Smooth muscle cell of trachea (primary cell): ENCODE measurements at places on chromosomes 1 and 21. TPM values are rescaled to one million over a fixed set of nuclear protein-coding genes. Genes with fewer than 3 reads are reported as not detected.

The G0S2 gene
- 17.6 and 20.8 TPM in 2 replicates for total RNA-seq

The OR2T35 gene
- total RNA-seq, result not detected in 2 replicates

The IVL gene
- total RNA-seq, result not detected in 2 replicates

The IL19 gene
- total RNA-seq, result not detected in 2 replicates

The SMIM1 gene
- total RNA-seq, result 2.8 and 8.1 TPM in 2 replicates

The TNNT2 gene
- not detected in 2 replicates for total RNA-seq

The RAB7B gene
- 12.4 and 16.7 TPM in 2 replicates for total RNA-seq

The KRTAP12-1 gene
- total RNA-seq, result not detected in 2 replicates

The VCAM1 gene
- total RNA-seq, result 2.9 and 23.3 TPM in 2 replicates

The CYP2J2 gene
- total RNA-seq, result 0.29 and 0.50 TPM in 2 replicates

The TAL1 gene
- under 0.01 TPM in 2 replicates for total RNA-seq

The CASQ1 gene
- 0.83 TPM in 1 of 2 replicates, not detected in the other for total RNA-seq

The SDC3 gene
- 15.6 and 38.9 TPM in 2 replicates for total RNA-seq

The GOLT1A gene
- total RNA-seq, result not detected in 2 replicates

The NTRK1 gene
- not detected in 2 replicates for total RNA-seq

The DIO1 gene
- total RNA-seq, result under 0.01 TPM in 1 of 2 replicates, not detected in the other

The OR2L5 gene
- not detected in 2 replicates for total RNA-seq

The ZFP69B gene
- 2.2 and 3.8 TPM in 2 replicates for total RNA-seq

The SPRR2E gene
- not detected in 2 replicates for total RNA-seq

The PRKAA2 gene
- total RNA-seq, result 3.0 and 4.1 TPM in 2 replicates

The FCRL6 gene
- total RNA-seq, result not detected in 2 replicates

The FCRL3 gene
- total RNA-seq, result not detected in 2 replicates

The HLX gene
- total RNA-seq, result 2.6 and 8.9 TPM in 2 replicates

The MAN1C1 gene
- total RNA-seq, result 4.7 and 12.1 TPM in 2 replicates

The CELA3B gene
- not detected in 2 replicates for total RNA-seq

The S100A7 gene
- not detected in 2 replicates for total RNA-seq

The OLIG2 gene
- not detected in 2 replicates for total RNA-seq

The HTR6 gene
- total RNA-seq, result under 0.01 TPM in 1 of 2 replicates, not detected in the other

The KPRP gene
- not detected in 2 replicates for total RNA-seq

The LIN28A gene
- total RNA-seq, result not detected in 2 replicates

The SYNC gene
- 67.1 and 136 TPM in 2 replicates for total RNA-seq

The SYPL2 gene
- total RNA-seq, result 0.29 and 1.2 TPM in 2 replicates

The RHEX gene
- total RNA-seq, result not detected in 2 replicates

The TCP10L gene
- 0.17 and 0.44 TPM in 2 replicates for total RNA-seq

The SPRR3 gene
- not detected in 2 replicates for total RNA-seq

The SPATA21 gene
- 0.17 TPM in 1 of 2 replicates, not detected in the other for total RNA-seq

The HHAT gene
- 0.87 and 3.3 TPM in 2 replicates for total RNA-seq

The KISS1 gene
- 0.33 and 1.7 TPM in 2 replicates for total RNA-seq

The LRRC71 gene
- not detected in 2 replicates for total RNA-seq

The PLXNA2 gene
- total RNA-seq, result 1.9 and 2.8 TPM in 2 replicates

The ATP1A4 gene
- not detected in 2 replicates for total RNA-seq

The KRTAP21-2 gene
- total RNA-seq, result not detected in 2 replicates

The MAEL gene
- total RNA-seq, result not detected in 2 replicates

The VAMP3 gene
- total RNA-seq, result 96.1 and 117 TPM in 2 replicates

The MYOM3 gene
- not detected in 2 replicates for total RNA-seq

The UTS2 gene
- total RNA-seq, result not detected in 2 replicates

The AKR1A1 gene
- 102 and 133 TPM in 2 replicates for total RNA-seq

The SLC25A24 gene
- 42.3 and 55.1 TPM in 2 replicates for total RNA-seq
